ENCODE measurements at places on chromosomes 7 and 10. TPM values are rescaled to one million over a fixed set of nuclear protein-coding genes. Genes with fewer than 3 reads are reported as not detected.

DNA sequence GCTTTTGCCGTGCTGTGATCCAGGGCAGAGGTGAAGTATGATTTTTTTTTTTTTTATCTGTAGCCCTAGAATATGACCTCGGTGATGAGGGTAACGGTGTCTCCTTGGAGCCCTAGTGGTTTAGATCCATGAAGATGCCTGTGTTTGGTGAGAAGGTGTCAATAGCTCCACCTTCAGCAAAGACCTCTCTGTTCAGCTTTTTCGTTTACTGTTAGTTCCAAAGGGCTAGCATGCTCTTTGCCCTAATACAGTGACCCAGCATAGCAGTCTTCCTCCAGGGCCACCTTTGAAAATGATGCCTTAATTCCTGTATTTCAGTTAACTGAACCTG, 746 bp upstream of the MRPS16 start:
- DNase-seq, result no peak

DNA sequence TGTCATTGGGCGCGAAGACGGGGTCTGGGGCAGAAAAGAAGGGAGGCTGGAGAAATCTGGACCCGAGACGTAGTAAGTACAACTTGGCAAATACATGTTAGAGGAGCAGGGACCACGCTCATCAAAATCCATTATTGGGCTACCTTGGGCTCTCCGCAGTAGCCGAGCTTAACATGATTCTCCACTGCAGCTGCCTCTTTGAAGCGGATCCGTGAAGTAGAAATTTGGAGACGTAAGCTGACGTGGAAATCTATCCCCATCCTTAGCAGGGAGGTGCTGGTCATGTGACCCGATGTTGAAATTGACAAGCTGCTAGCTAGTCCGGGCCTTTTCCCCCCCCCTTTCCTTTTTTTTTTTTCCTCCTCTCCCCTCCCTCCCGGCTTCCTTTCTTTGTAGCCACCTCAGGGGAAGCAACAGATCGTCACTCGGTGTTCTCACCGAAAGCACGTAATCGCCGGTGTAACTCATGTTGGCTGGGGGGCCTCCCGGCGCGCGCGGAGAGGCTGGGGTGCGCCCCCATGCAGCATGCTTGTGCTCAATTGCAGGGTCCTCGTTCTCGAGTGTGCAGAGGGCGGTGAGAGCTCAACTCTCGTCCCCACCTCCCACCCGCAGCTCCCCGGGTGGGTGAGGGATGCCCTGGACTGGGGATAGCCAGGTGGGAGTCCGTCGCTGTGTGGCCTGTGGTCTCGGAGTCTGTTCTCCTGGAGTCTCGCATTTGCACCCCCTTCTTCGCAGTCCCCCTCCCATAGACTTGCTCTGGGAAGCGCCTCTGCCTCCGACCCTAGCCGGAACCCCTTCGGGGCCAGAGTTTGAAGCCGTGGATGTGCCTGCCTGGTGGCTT, at the start of gene HOXA11:
HOXA11 (minus strand) TSS at position 220 of the 841 bp plus-strand sequence; CDS start at position 132, 88 bp downstream.
- peak; percentile 94 for DNase-seq

GRCh38 chr10:24430591-24430990, 221.7 kb downstream of the KIAA1217 start:
- DNase-seq, result no peak

GRCh38 chr10:124648131-124648475, 96.1 kb downstream of the FAM53B start:
- DNase-seq, result no peak

- no peak for DNase-seq
These were observed 78.4 kb upstream of the AFAP1L2 start for GRCh38 chr10:114482480-114483304.

DNA sequence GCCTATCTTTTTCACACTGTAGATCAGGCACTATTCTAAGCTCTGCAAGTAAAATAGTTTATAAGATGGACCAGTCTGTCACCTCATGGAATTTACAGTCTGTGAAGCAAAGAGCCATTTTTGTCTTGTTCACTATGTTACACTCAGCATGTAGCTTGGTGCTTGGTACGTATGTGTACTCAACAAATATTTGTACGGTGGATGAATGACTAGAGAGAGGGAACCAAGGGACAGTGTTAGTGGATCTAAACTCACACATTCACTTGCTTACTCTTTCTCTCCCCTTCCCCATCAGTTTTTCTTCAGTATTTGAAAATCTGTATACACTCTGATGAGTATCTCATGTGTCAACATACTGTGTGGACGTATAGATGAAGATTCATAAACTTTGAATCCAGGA, 45.9 kb downstream of the PTF1A start:
- no peak for DNase-seq

GRCh38 chr7:155884225-155885166, 72.2 kb upstream of the SHH start:
- no peak for DNase-seq

DNA sequence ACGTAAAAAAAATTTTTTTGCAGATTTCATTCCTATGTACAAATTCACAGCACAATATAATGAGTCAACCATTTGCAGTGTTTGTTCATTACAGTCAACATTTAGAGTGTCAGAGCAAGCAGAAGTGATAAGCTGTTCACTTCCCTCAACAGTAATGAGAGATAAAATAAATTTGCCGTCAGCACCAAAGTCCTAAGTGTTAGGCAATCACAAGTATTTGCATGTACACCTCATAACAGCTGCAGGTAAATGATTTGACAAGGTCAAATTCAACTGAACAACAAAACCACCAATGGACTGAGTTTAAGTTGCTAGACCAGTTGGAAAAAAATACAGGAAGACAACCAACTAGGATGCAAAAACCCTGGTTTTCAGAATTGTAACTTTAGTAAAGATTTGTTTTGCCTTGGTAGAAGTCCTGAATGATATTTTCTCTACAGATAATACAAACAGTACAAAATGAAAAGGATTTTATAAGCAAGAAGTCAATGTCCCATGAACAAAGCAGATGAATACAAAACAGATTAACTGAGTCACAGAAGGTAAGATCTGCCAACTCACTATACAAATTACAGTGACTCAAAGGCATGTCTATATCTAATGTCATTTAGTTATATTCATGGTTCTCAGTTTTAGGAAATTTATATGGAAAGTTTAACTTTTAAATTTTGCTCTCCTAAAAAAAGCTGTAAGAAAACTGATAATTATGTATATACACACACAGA, 10.4 kb downstream of the RAPGEF5 start:
- DNase-seq, result no peak

GRCh38 chr10:110481919-110482318, 15.8 kb upstream of the DUSP5 start:
- DNase-seq, result no peak

DNA sequence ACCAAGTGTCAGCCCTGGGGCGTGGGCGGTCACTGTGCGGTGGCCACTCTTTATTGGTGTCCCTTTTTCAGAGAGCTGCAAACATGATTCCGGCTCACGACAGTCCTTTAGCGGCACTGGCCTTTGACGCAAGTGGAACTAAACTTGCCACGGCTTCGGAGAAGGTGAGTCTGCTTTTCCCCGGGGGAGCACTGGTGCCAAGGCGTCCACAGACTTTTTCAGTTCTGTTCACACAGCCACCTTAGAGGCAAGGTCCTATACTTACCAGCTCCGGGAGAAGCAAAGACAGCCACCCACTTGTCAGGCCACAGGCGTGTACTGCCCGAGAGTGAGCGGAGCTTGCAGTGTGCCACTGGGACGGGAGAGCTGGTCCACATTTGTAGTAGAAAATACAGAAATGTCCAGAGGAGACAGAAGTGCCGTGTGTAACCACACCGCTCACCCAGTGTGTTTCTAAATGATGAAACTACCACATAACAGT, 27.9 kb downstream of the WIPI2 start:
- DNase-seq, result no peak

- DNase-seq, result no peak
These were observed 26.9 kb downstream of the DLG5 start for GRCh38 chr10:77899690-77900089.

- DNase-seq, result no peak
These were observed 10.3 kb downstream of the HYCC1 start for GRCh38 chr7:23003505-23004246.

DNA sequence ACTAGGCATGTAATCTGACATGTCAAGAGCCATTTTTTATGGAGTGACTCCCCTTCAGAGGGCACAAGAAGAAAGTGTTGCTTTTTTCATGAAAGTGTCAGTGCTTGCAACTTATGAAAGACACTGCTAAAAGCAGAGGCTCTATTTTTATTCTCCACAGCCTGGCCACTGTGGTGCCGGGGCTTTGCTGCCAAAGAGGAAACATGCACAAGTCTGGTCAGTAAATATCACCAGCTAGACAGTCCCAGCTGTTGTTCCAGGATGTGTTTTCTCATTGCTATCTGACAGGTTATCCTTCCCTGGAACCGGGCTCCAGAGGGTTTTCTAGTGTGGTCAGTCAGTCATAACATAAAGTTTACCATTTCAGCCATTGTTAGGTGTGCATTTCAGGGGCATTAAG, 180.7 kb upstream of the PITRM1 start:
- peak; percentile 22 for DNase-seq

- DNase-seq, result no peak
These were observed 655.6 kb downstream of the SORCS1 start for GRCh38 chr10:106508950-106509349.

DNA sequence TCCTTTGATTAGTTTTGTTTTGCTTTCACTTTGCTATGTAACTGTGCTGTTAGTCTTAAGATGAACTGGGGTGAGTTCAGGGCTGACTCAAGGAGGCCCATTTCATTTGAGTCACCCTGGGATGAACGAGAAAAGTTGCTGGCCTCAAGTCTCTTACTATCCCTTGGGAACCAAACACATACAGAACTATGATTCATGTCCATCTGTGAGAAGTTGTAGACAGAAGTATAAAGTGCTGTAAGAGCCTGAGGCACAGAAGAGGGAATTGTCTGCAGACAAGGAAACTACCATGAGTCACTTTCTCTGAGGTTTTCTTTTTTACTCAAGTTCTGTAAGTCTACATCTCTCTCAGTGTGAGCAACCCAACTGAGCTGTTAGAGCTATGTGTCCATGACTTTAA, 179.8 kb upstream of the CSTF2T start:
- peak; percentile 85 for DNase-seq

- DNase-seq, result no peak
These were observed 34.8 kb upstream of the OSBPL3 start for GRCh38 chr7:25014756-25015155.

DNA sequence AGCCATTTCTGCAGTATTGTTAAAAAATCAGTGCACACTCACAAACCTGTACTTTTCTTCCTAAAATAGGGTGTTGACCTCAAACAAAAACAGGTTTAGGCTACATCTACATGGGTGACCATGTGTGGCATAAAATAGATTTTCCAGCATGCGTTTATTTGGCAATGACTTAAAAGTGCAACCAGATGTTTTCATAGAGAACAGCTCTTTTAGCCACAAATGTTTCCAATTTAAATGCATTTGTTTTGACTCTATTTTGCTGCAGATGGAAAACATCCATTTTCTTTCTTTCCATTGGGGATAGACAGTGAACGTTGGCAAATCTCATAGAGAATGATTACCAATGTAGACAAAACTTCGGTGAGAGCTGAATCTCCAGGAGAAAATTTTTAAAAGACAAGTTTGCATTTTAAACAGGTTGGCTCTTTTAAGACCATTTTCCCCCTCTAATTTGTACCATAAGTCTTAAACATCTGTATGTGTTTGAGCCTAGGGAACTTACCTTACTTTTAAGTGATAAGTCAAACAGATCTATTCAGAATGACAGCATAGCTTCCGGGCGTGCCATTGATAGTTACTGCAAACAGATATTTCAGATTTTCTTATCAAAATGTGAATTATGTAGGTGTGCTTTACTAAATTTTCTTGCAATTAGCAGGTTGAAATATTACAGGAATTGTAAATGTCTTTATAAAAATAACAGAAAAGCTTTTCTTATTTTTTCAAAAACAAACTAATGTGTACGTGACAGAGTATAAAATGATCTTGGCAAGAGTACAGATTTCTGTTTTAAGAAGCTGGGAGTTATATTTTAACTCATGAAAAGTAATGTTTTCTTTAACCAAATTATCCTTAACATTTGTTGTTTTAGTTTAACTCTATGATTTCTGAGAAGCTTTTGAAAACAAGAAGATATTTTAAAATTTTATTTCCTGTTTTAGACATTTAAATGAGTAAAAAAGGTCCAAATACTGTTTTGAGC, 144.9 kb downstream of the HGF start:
- no peak for DNase-seq

DNA sequence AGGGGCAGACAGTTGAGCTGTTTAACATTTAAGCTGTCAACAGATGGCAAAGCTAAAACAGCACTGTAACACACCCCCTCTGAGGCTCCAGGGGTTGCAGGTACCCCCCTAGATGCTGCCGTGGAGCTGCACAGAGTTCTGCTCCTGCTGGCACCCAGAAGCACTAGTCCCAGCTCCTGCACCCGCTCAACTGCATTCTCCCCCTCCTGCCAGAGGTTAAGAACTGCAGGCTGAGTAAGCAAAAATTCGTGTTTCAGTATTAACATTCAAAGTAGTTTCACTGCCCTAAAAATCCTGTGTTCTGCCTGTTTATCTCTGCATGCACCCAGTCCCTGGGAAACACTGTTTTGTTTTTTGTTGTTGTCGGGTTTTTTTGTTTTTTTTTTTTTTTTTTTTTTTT, 790.8 kb upstream of the KCND2 start:
- no peak for DNase-seq

- no peak for DNase-seq
These were observed 3.5 kb upstream of the LMBR1 start for GRCh38 chr7:156896388-156897022.

- no peak for DNase-seq
These were observed 144.0 kb upstream of the NPY start for GRCh38 chr7:24140001-24140400.

- peak; percentile 11 for DNase-seq
These were observed 9.0 kb upstream of the TAS2R3 start for GRCh38 chr7:141754939-141755338.

- DNase-seq, result no peak
These were observed 16.2 kb downstream of the MACC1 start for GRCh38 chr7:20200971-20201370.

- DNase-seq, result no peak
These were observed 4.0 kb downstream of the ABCB4 start for GRCh38 chr7:87471473-87471872.

DNA sequence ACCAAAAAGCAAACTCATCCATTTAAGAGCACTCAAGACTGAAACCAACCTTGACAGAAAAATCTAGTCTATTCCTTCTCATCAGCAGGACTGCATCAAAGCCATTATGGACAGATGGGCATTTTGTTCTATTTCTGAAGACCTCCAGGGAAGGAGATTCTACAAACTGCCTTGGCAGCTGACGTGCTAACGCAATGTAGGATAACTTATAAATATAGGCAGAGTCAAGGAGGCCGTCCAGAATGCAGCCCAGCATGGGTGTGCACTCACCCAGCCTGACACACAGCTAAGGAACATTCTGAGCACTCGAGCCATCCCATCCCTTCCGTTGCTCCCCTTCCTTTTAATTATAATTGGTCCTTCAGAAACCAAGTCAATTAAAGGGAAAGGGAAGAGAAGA, 25.3 kb upstream of the NEBL start:
- no peak for DNase-seq

STEAP1 gene
- polyA plus RNA-seq, result 23.6 TPM

AKR1D1 gene
- polyA plus RNA-seq, result not detected

P4HA1 gene
- 14.3 TPM for polyA plus RNA-seq

ADIRF gene
- polyA plus RNA-seq, result 10.9 TPM

TLX1 gene
- not detected for polyA plus RNA-seq

SLC13A1 gene
- polyA plus RNA-seq, result not detected

PAX4 gene
- not detected for polyA plus RNA-seq

TWIST1 gene
- polyA plus RNA-seq, result not detected

TET1 gene
- 0.21 TPM for polyA plus RNA-seq

PTF1A gene
- polyA plus RNA-seq, result not detected

CYP3A4 gene
- not detected for polyA plus RNA-seq

C7orf33 gene
- not detected for polyA plus RNA-seq

SPDYE11 gene
- not detected for polyA plus RNA-seq

IFIT1B gene
- not detected for polyA plus RNA-seq

SEPTIN7 gene
- 57.3 TPM for polyA plus RNA-seq
